Stimulated activated CD8-positive, alpha-beta memory T cell treated with anti-CD3 and anti-CD28 coated beads, Interleukin-4, amount 100 ng/mL, for 4 hours (primary cell): ENCODE measurements at places on chromosomes 6 and 20.

GRCh38 chr6:109655761-109656262, 35.2 kb downstream of the AK9 start:
- no peak for DNase-seq

- no peak for DNase-seq
Observed at GRCh38 chr6:21598674-21599023, 5.1 kb downstream of the SOX4 start.

GRCh38 chr20:16063881-16064280, 509.4 kb downstream of the KIF16B start:
- no peak for DNase-seq

DNA sequence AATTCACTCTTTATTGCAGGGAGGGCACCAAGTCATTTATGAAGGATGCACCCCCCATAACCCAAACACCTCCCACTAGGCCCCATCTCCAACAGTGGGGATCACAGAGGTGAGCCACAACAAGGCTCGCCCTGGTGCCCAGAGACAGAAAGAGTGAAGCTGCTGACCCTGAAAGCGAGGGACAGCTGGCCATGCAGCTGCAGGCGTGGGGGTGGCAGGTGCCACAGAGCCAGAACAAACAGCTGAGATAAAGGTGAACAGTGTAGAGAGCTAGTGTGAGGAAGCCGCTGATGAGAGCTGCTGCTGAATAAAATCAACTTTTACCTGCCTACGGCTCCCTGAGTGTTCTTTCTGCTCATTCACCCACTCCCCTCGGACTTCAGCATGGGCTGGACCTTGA, 18.8 kb upstream of the RGS17 start:
- no peak for DNase-seq

DNA sequence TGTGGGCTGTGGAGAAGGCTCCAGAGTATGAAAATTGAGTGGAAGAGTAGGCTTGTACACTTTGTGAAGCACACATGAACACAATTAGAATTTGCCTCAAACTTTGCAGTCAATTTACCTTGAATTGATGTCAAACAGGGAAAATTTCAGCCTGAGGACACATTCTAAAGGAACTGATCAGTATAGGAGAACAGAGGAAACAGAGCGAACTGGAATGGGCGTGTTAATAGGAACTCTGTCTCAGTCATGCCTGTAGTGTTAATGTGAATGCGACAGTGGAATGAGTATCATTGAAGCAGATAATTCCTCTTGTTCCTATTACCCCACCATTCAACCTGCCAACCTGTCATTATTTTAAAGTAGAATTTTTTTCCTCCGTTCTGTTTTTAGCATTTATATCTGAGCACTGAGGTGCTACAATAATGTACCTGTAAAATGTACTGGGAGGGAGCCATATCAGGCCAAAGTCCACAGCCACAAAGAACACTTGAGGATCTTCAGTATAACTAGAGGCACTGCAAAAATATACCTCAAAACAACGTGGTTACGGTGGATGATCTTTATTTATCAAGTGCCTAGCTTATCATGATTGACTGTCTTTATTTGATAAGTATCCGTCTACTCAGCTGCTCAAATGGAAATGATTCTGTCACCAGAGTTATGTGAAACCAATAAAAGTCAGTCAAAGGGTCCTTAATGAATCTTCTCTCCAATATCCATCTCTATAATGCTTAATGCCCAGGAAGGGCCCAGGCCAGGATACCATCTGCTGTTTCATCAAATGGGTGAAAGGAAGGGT, 125.3 kb upstream of the STMND1 start:
- DNase-seq, result no peak

GRCh38 chr20:23387118-23387443, 25.1 kb downstream of the GZF1 start:
- DNase-seq, result no peak

- DNase-seq, result no peak
Observed at GRCh38 chr6:4185846-4186245, 50.5 kb upstream of the ECI2 start.

DNA sequence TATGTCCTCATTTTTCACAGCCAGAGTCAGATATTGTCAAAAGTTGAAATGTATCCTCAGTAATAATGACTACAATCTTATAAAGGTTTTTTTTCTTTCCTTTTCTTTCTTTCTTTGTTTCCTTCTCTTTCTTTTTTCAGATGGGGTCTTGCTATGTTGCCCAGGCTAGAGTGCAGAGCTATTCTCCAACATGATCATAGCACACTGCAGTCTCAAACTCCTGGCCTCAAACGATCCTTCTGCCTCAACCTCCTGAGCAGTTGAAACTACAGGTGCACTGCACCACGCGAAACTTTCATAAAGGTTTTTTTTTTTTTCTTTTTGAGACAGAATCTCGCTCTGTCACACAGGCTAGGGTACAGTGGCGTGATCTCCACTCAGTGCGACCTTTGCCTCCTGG, 31.1 kb upstream of the FOXA2 start:
- DNase-seq, result no peak

DNA sequence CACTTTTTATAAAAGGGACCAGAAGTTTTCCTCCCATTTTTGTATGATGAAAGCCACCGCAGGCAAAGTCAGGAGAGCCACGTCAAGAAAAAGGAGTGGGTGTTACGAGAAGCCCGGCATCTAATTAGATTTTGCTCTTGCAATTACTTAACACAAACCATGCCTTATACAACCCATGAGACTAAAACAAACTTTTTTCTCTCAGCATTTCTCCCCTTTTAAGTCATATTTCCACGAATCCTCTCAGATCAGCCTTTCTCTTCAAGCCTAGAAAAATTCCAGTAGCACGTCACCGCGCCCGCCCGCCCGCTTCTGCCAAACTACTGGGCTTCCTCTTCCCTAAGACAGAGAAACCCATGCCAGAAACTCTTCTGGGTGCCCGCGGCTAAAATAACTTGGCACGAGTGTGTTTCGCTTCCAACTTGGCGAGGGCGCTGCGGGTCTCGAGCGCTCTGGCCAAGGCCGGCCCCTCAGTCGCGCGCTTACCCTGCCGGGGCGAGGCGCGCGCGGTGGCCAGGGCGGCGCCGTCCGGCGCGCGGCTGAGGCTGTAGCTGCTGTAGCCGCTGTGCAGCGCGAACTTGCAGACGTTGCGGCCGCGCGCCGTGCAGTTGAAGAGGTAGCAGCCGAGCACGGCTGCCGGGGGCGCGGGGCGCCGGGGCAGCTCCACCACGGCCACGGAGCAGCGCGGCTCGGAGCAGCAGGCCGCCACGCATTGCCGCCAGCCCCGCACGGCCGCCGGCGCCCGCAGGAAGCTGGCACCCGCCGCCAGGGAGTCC, 1.0 kb downstream of the LRP11 start:
- no peak for DNase-seq

DNA sequence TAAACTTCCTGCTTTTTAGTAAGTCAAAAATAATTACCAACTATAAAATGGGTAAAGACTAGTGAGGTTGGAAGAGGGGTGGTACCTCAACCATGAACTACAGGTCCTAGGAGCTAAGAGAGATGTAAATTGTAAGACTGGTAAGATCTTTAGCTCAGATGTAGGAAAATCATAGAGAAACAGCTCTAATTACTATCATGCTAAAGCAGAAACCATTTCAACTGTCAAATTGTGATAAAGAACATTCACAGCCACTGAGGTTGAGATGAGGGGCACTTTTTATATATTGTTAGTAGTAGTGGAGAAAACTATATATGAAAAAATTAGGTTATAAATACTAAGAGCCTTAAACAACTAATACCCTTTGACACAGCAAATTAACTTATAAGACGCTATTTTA, 20.0 kb downstream of the CDK19 start:
- DNase-seq, result no peak

- DNase-seq, result no peak
Observed at GRCh38 chr6:31791324-31792089, 4.0 kb downstream of the VARS1 start.

DNA sequence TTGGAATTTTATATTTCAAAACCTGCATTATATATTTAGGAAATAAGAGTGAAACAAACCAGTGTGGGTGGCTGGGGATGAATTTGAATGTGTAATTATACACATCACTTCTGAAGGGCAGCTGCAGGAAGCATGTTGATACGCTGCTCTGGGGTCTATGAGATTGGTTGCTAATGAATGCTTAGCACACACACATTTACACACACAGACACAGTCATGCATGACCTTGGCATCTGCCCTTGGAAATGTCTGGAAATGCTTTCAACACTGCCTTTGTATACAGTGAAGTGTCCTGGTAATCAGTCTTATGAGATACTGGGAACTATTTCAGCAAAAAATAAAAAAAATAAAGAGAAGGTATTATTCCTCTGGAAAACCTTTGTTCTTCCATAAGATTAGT, 83.4 kb downstream of the ELOVL4 start:
- DNase-seq, result no peak

- DNase-seq, result no peak
Observed at GRCh38 chr6:40293460-40294185, 293.5 kb downstream of the LRFN2 start.

- DNase-seq, result no peak
Observed at GRCh38 chr6:164911151-164911550, 398.3 kb downstream of the C6orf118 start.

GRCh38 chr20:56914532-56914931, 285.4 kb downstream of the TFAP2C start:
- DNase-seq, result no peak

DNA sequence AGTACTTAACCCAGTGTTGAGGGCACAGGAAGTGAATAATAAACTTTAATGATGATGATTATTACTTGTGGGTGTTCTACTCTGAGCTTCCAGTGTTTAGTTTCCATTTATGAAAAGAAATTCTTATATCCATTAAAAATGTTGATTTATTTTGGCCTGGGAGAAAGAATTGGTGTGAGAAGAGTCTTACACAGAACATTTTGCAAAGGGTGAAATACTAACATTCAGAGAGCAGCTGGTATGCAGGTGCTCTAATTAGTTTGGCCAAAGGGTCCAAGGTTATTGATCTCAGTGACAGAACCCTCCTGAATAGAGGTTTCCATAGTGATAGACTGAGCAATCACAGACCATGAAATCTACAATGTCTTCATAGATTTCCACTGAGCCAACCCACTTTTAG, 4.4 kb downstream of the OSER1 start:
- no peak for DNase-seq

- no peak for DNase-seq
Observed at GRCh38 chr20:44809380-44810060, 826 bp downstream of the RIMS4 start.

DNA sequence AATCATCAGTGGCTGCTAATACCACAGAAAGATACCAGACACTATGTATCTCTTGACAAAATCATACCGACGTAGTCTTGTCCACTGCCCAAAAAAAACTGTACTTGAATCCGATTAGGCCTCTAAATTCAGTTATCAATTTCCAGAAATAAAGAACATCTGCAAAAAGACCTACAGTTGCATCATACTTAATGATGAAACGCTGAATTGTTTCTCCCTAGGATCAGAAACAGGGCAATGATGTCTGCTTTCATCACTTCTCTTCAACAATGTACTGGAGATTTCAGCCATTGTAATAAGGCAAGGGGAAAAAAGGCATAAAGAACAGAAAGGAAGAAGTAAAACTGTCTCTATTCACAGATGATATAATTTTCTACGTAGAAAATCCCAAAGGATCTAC, 152.0 kb downstream of the TASP1 start:
- DNase-seq, result no peak

- no peak for DNase-seq
Observed at GRCh38 chr6:11500008-11500407, 37.5 kb upstream of the TMEM170B start.

DNA sequence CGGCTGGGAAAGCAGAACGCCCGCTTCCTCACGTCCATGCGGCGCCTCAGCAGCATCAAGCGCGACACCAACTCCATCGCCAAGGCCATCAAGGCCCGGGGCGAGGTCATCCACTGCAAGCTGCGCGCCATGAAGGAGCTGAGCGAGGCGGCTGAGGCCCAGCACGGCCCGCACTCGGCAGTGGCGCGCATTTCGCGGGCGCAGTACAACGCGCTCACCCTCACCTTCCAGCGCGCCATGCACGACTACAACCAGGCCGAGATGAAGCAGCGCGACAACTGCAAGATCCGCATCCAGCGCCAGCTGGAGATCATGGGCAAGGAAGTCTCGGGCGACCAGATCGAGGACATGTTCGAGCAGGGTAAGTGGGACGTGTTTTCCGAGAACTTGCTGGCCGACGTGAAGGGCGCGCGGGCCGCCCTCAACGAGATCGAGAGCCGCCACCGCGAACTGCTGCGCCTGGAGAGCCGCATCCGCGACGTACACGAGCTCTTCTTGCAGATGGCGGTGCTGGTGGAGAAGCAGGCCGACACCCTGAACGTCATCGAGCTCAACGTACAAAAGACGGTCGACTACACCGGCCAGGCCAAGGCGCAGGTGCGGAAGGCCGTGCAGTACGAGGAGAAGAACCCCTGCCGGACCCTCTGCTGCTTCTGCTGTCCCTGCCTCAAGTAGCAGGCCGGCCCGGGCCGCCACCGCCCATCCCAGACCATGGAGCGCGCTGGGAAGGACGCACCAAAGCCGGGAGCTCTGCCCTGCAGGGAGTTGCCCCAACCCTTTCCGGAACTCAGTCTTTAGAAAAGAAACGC, 36.7 kb downstream of the STX11 start:
- no peak for DNase-seq

- no peak for DNase-seq
Observed at GRCh38 chr6:35161266-35161665, 20.1 kb upstream of the TCP11 start.

DNA sequence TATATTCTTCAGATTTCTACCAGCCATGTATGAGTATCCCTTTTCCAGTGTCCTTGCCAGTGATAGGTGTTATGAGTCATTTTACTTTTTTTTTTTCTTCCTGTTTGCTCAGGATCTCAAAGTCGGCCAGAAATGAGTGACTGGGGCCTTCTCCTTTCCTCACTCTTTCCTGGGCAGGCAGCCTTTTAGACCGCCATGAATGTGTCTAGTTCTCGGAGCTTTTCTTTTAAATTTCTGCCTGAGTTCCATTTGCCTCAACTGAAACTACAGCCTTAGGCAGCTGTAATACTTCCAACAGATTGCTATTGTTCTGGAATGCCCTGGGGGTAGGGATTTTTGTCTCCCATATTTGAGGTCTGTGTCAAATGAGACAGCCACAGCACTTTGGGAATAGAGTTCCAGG, 83.7 kb downstream of the STXBP5 start:
- DNase-seq, result no peak

DNA sequence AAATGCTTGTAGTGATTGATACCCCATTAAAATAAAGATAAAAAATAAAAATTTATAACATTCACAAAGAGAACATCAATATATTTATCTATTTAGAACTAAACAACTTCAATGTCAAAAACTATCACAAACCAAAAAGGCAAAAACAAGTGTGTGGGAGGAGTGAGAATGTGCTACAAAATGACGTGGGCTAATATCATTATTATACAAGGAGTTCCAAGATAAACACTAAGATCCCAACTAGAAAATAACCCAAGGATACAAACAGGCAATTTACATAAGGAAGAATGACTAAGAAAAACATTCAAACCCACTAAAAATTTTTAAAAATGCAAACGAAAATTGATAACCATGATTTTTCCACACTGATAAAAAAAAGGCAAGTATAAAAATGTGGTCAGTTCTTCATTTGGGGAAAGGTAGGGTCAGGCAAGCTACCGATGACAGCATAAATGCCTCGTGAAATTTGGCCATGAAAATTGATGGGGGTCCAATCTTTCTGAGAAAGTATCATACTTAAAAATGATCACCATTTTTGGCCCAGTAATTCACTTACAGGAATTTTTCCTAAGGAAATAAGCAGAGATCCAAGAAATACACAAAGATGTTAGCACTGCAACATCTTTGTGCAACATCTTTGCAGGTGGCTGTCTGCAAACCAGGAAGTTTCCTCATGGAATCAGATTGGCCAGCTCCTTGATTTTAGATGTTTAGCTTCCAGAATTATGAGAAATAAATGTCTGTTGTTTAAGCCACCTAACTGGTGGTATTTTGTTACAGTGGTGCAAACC, 140.2 kb downstream of the TMEM200A start:
- DNase-seq, result no peak
